ENCODE measurements at places on chromosomes 4 and X.

GRCh38 chrX:41677183-41678060 is 11.4 kb upstream of the GPR34 start:
- DNase-seq = no peak

- no peak for DNase-seq
Measured at GRCh38 chrX:114959729-114960128, 57.7 kb downstream of the IL13RA2 start.

DNA sequence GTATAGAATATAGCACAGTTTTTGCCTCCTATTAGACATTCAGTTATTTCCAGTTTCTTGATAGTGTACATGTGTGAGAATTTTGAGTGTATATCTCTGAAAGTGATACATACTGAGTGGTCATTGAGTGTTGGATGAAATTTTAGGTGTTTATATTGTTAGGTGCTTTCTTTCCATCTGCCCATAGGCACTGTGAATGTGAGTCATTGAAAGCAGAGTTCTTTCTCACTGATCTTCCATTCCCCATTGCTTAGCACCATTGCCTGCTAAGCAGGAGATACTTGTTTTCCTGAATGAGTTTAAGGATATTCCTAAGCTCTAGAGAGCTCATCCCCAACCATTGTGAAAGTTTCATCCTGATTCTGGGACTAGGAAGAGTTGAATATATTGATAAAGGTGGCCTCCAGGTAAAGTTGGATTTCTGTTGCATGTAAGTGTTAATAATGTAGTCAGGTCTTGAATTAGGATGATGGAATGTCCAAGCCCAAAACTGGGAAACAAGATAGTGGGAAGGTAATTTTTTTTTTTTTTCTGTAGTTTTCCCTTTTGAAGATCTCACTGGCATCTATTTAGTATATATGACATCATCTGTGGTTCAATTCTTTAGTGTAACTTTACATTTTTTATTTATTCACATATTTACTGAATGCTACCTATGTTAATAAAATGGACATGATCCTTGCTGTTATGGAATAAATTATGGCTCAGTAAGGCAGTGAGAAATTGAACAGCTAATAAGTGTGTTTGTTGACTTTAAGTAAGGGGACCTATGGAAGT is 22.1 kb downstream of the UBE2K start:
- DNase-seq = no peak

- DNase-seq = no peak
Measured at GRCh38 chrX:112704187-112704586, 24.4 kb upstream of the LHFPL1 start.

DNA sequence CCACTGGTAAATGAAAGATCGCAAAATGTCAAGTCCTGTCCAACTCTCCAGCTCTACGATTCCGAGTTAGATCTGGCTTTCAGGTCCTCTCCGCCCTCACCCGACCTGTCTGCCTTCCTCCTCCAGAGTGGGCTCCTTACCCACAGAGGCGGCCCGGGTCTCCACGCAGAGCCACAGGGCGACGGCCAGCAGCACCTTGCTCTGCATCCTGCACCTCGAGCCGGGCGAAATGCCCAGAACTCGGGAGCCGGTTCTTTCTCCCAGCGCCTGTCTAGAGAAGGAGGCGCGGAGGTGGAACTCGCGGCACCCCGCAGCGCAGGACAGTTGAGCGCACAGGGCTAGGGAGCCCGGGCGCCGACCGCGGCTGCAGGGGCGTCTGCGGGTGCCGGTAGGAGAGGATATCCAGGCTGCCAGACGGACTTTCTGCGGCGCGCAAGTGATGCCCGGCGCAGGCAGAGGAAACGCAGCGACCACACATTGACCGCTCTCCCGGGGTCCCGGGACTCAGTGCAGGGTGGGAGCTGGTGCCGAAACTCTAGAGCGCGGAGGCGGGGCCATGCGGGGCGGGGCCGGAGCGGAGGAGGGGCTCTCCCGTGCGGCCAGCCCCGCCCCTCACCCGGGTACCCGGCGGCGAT is at the start of gene KDR:
Gene KDR (minus strand): TSS at position 509 of the 635 bp plus-strand sequence. CDS start 302 bp downstream, at position 207.
- no peak for DNase-seq

- no peak for DNase-seq
Measured at GRCh38 chr4:68256284-68256683, 10.8 kb upstream of the TMPRSS11B start.

GRCh38 chrX:71941776-71942175 is 31.1 kb downstream of the NHSL2 start:
- DNase-seq = no peak

Measured in immature natural killer cell (primary cell).